ENCODE measurements at places on chromosomes 7 and 10.

DNA sequence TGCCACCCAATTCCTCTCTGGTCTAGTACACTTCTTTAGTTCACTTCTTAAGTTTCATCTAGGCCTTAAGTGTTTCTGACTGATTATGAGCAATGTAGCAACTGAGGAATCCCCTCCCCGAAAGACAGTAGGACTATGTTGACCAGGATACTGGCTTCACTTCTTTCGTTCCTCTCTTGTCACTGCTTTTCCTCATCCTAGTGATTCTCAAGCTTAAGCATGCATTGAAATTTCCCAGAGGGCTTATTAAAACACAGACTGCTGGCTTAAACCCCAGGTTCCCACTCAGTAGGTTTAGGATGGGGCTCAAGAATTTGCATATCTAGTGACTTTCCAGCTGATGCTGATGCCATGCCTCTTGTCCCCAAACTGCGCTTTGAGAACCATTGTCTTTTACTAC is 164.6 kb upstream of the WNT16 start:
- DNase-seq = no peak

DNA sequence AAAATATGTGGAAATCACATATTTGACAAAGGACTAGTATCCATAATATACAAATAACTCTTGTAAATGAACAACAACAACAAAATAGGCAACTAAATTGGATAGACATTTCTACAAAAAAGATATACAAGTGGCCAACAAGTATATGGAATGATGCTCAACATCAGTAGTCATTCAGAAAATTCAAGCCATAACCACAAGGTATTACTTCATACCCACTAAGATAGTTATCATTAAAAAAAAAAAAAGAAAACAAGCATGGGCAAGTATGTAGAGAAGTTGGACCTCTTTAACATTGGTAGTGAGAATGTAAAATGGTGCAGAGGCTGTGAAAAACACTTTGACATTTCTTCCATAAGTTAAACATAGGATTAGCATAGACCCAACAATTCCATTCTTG is 80.8 kb downstream of the CYP26A1 start:
- peak; percentile 14 for DNase-seq

- DNase-seq = peak; percentile 60
Observed at GRCh38 chr10:19815036-19815730, 1.0 kb upstream of the PLXDC2 start.

DNA sequence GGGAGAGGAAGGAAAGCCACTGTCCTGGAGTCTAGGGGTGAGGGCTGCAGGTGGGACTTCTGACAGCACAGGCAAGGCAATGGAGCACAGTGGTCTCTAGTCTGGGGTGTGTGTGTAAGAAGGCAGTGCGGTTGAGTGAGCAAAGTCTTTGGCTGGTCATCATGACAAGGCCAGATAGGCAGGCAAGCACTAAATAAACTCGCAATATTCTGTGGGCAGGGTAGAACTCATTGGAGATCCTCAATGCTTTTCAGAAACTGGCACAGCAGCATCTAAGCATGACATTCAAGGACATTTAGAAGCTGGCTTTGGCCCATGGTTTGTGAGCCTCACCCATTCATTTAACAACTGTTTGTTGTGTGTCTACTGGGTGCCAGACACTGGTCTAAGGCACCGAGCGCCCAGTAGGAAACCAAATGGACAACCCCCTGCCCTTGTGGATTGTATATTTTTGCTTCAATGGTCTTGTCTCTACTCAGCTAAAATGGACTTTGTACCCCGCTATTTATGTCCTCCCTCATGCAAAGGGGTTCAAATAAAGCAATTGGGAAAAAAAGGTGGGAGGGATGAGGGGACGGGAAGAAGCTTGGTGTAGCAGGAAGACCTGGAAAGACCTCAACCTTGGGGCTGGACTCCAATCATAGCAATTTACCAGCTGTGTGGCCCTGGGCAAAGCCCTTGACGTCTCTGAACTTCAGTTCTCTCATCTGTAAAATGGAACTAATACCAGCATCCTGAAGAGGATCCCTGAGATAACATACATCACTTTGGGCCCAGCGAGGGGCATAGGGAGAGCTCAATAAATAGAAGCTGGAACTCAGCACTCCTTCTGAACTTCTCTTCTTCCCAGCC is 116.0 kb downstream of the NEURL1 start:
- no peak for DNase-seq

DNA sequence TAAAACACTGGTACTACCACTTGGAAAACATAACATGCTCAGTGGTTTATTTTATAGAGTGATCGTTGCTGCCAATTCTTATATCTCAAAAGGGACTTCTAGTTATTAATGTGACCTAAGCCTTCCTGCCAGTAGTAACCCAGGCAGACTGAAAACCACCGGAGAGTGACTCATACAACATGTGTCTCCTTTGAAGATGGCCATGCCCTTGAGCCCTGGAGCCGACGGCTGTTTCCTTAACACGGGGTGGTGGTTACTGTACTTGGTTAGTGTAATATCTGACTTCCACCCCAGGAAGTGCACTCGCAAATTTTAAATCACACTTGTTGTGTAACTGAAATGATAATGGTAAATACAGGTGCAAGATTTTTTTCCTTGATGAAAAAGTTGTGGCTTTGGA is 30.5 kb downstream of the JAKMIP3 start:
- peak; percentile 13 for DNase-seq

GRCh38 chr10:43000651-43001426 is 76.0 kb upstream of the RET start:
- DNase-seq = no peak

- DNase-seq = no peak
Observed at GRCh38 chr7:46852795-46853194, 729.1 kb downstream of the TNS3 start.

DNA sequence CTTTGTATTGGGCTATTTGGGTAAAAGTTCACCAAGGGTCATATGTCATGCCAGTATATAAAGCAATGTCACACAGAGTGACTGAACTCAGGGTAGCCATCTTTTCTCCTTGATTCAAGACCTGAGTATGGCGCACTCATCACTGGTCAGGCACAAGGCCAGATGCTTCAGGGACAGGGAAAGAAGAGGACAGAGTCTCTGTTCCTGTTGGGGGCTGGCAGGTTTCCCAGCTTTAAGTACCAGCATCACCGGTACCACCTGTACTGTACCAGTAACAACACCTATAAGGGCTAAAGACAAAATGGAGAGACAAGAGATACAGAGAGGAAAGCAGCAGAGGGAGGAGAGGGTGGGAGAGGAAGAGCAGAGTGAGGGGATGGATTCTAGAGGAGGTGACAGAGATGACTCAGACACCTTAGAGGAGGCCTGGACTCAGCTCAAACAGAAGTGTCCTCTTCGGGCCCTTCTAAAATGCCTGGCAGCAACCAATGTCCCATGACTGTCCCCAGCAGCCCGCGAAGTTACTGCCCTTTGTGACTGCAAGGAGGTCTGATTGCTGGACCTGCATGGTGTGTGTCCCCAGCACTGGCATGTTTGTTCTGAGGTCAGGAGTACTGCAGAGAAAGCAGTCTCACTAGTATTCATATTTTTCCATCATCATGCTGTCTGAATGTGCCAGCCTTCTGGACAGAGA is 191.3 kb downstream of the MYOF start:
- no peak for DNase-seq

GRCh38 chr10:88238615-88238914 is 344.6 kb downstream of the RNLS start:
- no peak for DNase-seq

DNA sequence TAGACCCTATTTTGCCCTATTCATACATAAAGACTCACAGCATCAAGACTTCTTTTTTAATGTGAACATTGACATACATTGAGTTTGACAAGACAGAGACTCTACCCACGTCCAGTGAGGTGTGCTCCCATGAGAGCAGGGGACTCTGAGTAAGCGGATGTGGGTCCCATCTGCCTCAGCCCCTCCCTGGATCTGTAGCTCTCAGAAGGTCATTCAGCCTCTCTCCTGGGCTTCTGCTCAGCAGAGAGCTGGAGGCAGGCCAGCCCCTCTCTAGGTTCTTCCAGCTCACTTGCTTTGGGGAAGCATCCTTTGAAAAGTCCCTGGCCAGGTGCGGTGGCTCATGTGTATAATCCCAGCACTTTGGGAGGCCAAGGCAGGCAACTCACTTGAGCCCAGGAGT is 146.9 kb upstream of the ZMIZ1 start:
- DNase-seq = no peak

GRCh38 chr10:79103129-79103528 is 34.4 kb downstream of the ZMIZ1 start:
- no peak for DNase-seq

DNA sequence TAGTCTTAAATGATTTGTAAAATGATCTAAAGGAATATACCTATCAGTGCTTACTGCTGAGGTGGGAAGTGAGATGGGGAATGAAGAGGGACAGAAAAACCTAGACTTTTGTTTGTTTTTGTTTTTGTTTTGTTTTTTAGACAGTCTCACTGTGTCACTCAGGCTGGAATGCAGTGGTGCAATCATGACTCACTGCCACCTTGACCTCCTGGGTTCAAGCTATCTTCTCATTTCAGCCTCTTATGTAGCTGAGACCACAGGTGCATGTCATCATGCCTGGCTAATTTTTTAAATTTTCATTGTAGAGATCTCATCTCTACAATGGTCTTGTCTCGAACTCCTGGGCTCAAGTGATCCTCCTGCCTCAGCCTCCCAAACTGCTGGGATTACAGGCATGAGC is 116.4 kb upstream of the SEM1 start:
- no peak for DNase-seq

- no peak for DNase-seq
Observed at GRCh38 chr7:41900532-41900931, 197.6 kb upstream of the INHBA start.

Measured in hematopoietic multipotent progenitor cell treated with erythropoietin and hydrocortisone succinate and interleukin-3 and kit ligand, for 6 days (in vitro differentiated cells).